ENCODE measurements at places on chromosomes 13 and 19. TPM values are rescaled to one million over a fixed set of nuclear protein-coding genes. Genes with fewer than 3 reads are reported as not detected.

DNA sequence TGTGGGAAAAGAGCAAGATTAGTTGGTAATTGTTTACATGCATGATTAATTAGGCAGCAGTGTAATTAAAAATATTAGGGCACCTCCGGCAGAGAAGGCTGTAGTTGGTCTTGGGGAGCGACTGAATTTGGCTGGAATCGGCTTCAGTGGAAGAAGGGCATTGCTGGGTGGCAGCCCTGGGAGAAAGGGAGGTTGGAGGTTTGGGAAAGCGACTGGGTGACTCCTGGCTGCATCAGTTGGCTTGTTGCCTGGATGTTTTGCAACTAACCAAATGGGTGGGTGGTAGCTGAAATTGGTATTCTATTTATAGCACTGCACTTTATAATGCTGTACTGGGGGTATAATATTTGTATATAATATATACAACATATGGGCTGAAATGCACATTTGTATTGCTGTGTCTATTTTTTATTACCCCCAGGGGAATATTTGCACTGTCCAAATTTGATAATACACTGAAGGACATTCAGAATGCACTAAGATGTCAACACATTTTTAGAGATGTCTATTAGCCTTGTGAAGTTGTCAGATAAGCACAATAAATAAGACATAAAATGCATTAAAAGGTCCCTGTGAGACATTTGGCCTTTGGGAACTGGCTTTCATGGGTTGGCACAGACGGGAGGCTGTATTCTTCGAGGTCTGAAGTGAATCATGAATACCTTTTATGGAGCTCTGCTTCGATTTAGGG is 1.7 kb downstream of the B3GLCT start:
- no peak for DNase-seq

DNA sequence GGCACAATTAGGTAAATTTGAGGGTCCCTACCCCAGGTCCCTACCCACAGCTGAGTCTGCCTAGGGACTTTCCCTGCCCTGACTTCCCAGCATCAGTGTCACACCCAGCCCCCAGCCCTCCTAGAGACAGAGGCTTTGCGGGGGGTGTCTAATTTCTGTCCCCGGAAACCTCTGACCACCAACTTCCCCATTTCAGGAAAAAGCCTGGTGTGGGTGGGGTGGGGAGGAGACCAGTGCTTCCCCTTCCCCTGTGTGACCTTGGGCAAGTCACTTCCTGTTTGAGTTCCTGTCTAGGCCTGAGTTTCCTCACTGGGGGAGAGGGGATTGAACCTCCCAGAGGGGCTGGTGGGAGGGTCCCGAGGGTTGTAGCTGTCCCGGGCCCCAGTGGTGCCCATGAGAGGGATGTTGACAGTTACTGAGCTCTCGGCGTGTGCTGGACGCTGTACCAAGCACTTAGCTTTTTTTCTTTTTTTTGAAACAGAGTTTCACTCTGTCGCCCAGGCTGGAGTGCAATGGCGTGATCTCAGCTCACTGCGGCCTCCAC is 7.9 kb downstream of the VASP start:
- DNase-seq: peak; percentile 56

DNA sequence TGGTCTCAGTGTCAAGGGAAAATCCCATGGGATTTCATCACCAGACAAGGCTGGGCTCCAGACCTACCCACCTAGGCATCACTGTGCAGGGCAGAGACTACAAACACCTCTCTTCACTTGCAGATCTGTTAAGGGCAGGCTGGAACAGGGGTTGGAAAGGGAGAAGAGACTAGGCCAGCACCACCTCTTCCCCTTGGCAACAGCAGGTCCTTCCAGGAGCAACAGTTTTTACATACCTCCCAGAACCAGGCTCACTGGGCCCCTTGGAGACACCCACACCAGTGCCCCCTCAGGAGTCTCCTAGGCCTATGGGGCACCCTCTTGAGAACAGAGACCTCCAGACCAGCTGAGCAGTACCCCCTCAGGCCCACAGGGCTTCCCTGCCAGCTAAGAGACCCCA is 2.5 kb upstream of the UBE2M start:
- DNase-seq: no peak

EHD2 gene
- total RNA-seq: not detected

ZNF541 gene
- 0.32 TPM for total RNA-seq
